GM04503 (cell line): ENCODE measurements at places on chromosomes 13 and 19.

DNA sequence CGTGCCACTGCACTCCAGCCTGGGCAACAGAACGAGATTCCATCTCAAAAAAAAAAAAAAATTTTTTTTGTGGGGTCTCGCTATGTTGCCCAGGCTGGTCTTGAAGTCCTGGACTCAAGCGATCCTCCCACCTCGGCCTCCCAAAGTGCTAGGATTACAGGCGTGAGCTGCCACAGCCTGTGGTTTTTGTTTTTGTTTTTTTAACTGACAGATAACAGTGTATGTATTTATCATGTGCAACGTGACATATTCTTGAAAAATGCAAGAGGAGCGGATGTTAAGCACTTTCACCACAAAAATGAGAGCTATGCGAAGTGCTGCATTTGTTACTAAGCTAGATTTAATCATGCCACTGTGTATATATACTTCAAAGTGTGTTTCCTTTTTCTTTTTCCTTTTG is 49.0 kb downstream of the ARHGEF18 start:
- DNase-seq = peak; percentile 66

- no peak for DNase-seq
Observed at GRCh38 chr13:103062079-103062478, 4.1 kb downstream of the SLC10A2 start.

DNA sequence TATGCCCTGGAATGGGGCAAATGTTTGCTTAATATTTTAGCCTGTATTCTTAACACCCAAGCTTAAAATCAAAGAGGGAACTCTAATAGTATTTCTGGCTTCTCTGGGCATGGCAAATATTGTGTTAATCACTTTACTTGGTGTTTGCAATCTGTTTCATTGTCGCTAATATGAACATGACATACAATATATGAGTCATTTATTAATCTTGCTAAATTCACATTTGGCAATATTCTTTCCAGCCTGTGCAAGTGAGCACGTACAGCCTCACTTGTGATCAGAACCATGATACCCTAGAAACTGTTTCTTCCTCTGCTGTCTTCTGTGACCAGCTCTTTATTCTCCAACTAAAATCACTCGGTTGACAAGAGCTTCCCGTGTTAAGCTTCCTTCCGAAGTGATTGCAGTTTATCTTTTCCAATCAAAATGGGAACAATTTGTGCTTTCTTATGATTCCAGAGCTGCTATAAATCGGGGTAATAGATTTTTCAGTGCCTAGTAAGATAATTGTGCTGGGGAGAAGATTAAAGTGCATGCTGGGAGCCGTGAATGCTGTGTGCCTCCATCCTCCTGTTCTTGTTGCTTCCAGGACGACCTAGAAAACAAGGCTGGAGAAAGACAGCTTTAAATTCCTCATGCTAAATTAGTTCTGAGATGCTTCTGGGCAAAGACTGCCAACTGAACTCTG is 153.0 kb upstream of the TMTC4 start:
- no peak for DNase-seq

DNA sequence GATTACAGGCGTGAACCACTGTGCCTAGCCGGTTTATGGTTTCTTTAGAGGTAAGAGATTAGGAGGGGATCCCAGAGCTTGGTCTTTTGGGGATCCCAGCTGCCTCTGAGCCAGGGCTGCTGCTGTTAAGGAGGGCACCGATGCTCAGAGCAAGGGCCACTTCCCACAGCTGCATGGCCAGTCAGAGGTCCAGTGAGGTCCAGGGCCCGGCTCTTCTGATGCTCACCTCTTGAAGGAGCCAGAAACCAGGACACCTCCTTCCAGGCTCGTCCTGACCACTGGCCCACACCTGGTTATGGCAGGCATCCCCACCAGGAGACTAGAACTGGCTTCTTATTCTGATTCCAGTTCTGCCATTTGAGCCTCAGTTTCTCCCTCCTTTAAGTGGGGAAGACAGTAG is 149.0 kb downstream of the TEX29 start:
- no peak for DNase-seq

GRCh38 chr13:100075700-100076587 is 12.9 kb upstream of the PCCA start:
- DNase-seq = no peak

DNA sequence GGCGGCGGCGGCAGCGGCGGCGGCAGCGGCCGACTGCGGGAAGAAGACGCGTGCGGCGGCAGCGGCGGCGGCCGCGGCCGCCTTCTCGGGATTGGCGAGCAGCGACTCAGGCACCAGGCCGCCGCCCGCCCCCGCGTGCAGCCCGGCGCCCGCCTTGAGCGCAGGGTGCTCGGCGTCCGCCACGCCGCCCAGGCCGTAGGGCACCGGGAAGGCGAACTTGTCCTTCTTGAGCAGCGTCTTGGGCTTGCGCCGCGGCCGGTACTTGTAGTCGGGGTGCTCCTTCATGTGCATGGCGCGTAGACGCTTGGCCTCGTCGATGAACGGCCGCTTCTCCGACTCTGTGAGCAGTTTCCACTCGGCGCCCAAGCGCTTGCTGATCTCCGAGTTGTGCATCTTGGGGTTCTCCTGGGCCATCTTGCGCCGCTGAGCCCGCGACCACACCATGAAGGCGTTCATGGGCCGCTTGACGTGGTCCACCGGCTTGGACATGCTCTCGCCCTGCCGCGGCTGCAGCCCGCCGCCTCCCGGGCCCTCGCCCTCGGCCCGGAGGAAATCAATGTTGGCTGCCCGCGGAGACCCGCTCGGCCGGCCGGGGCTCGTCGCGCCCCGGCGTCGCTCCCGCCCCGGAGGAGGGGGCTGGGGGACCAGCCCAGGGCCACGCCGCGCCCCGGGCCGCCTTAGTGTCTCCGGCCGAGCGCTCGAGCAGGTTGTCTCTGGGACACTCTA is 621 bp downstream of the SOX21 start:
- no peak for DNase-seq

- DNase-seq = no peak
Observed at GRCh38 chr19:45153339-45154063, 7.3 kb downstream of the NKPD1 start.

DNA sequence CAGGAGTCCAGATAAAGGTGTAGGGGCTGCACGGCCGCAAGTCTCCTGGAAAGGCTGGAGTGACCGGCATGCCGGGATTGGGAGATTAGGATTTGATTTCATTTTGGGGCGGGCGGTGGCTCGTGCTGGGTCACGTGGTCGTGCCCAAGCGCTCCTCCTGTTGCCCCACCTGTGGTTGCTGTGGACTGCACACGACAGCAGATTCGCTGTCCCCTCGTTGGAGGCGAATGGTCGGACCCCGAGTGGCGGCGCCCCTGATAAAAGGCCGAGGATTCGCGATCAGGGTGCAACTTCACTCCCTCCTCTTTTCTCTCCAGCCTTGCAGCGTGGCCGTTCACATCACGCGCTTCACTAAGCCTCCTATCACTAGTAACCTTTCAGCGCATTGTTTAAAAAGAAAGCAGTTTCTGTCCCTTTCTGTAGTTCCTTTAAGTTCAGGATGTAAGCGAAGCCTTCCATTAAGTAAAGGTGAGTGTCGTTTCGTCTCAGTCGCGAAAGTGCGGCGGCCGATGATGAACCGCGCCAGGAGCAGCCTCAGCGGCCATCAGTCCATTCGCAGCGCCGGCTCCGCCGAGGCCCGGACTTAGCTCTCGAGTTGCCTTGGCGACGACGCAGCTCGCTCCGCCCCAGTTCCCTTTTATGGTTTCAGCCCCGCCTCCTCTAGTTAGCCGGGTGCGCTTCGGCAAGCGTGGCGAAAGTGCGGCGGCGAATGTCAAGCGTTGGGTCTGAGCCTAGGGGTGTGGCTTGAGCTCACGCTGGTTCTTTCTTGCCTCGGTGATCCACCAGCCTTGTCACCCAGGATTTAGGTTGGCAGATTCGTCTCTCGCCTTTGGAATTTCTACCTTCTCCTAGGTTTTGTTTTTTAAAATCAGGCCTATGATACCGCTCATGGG is 1.7 kb upstream of the PPP1R37 start:
- DNase-seq = peak; percentile 89

DNA sequence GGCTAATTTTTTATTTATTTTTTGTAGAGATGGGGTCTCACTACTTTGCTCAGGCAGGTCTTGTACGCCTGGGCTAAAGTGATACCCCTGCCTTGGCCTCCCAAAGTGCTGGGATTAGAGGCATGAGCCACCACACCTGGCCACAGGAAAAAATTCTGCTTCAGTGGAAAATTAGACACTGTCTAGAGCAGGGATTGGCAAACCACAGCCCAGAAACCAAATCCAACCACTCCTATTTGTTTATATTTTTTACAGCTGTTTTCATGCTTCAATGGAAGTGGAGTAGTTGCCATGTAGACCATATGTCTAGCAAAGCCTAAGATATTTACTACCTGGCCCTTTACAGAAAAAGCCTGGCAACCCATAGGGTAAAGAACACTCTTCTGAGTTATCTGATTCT is 123.7 kb upstream of the MRI1 start:
- DNase-seq = no peak

GRCh38 chr13:76846363-76846762 is 39.8 kb downstream of the KCTD12 start:
- DNase-seq = no peak

DNA sequence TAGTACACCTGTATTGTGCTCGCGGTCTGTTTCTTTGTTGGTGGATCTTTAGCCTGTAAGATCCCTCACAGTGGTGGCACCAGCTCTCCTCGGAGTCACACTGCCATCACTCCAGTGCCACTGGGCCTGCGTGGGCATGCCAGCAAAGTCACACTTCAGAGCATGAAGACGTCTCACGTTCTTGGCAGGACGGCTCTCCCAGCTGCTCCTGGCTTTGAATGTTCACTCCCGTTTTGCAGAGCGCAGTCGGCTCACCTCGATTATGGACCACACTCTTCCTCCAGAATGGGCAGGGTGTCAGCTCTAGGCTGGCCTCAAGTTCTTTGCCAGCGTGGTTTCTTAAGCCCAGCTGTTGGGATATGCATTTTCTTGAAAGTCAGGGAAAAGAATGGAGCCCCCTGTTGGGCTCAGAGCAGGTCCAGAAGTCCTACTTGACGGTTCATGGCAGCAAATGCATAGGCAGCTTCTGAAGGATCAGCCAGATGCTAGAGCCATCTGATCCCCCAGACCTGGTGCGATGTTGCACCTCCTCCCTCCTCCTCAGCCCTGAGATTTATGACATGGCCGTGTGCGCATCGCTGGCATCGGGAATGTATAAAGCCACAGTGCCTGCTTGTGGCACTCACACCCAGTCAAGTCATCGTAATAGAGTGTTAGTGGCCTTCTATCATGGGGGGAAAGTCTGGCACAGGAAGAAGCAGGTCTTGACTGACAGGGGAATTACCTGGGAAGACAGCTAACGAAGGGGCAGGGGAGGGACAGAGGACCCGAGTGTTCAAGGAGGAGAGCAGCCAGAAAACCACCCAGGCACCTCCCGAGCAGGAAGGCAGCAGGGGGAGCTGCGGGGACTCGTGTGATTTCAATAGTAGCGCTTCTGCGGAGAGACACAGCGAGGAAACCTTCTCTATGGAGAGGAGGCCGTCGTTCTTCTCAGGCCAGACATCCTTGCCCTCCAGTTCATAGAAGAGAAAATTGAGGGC is 40.2 kb upstream of the NPAS1 start:
- DNase-seq = no peak

DNA sequence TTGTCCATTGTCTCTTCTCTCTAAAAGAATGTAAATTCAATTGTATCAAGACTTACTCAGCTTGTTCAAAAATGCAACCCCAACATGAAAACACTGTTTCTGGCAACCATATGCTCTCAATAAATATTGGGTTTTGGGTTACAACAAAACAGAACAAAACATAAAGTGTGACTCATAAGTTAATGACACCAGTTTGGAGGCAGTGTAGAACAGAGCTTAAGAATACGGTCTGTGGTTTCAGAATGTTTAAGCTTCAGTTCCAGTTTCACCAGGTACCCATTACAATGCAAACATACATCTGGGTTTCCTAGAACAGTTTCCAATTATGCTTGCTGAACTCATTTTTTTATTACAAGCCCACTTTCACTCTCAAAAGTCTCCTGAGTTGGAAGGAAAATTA is 285.8 kb upstream of the PCDH9 start:
- no peak for DNase-seq

- DNase-seq = no peak
Observed at GRCh38 chr13:34634448-34634847, 307.6 kb upstream of the NBEA start.

GRCh38 chr19:52566588-52566987 is 3.5 kb upstream of the ZNF701 start:
- no peak for DNase-seq

- peak; percentile 91 for DNase-seq
Observed at GRCh38 chr13:109297628-109298027, 488.8 kb downstream of the IRS2 start.

GRCh38 chr19:38838208-38838985 is 6.8 kb upstream of the ECH1 start:
- DNase-seq = no peak

DNA sequence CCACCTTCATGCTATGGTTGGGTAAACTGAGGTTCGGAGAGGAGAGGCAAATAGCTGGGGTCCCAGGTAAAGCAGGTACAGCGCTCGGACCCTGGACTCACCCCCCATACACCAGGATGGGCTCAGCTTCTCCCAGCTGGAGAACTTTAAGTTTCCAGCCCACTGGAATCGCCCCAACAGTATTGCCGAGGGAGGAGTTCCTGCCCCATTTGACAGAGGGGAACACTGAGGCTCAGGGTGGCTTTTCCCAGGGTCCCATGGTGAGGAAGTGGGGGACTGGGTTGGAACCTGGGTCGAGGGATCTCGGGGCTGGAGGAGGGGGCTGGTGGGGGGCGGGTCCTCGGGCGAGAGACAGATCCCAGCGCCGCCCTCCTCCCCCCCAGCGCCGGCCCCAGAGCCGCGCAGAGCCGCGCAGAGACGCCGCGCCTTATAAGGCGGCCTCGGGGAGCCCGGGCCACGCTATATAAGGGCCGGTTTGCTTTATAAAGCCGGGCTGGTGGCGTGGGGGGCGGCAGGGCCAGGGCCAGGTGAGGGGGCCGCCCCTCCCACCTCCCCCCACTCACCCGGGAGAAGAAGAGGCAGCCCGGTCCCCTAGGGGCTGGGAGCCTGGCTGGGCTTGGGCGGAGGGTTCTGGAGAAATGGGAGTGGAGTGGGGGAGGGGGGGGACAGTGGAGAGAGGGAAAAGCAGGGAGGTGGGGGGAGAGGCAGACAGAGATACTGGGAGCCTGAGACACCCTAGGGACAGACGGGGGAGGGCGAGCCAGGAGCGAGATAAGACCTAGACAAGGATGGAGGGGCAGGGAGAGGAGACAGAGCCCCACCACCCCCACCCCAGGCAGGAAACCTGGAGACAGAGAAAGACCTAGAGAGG is 1.1 kb downstream of the CNN1 start:
- no peak for DNase-seq

- no peak for DNase-seq
Observed at GRCh38 chr13:48436661-48437288, 23.9 kb upstream of the LPAR6 start.

- DNase-seq = no peak
Observed at GRCh38 chr13:80884056-80884785, 543.3 kb upstream of the SPRY2 start.

- no peak for DNase-seq
Observed at GRCh38 chr19:29259867-29260281, 46.9 kb upstream of the UQCRFS1 start.

DNA sequence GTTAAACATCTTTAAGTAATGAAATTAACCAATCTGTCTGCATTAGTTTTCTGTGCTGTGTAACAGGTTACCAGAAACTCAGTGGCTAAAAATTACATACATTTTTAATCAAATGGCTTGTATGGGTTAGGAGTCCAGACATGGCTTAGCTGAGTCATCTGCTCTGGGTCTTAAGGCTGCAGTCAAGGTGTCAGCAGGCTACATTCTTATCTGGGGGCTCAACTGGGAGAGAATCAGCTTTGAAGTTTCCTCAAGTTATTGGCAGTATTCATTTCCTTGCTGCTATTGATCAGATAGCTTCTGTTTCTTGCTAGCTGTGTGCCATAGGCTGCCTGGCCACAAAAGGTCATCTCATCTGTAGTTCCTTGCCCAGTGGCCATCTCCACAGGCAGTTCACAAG is 1163.0 kb downstream of the DIAPH3 start:
- no peak for DNase-seq
